C1 segment of cervical spinal cord (tissue), 14 donors: ENCODE measurements at places on chromosomes 16 and 17.

GRCh38 chr16:70534971-70535370, 11.4 kb downstream of the SF3B3 start:
- no peak for DNase-seq

DNA sequence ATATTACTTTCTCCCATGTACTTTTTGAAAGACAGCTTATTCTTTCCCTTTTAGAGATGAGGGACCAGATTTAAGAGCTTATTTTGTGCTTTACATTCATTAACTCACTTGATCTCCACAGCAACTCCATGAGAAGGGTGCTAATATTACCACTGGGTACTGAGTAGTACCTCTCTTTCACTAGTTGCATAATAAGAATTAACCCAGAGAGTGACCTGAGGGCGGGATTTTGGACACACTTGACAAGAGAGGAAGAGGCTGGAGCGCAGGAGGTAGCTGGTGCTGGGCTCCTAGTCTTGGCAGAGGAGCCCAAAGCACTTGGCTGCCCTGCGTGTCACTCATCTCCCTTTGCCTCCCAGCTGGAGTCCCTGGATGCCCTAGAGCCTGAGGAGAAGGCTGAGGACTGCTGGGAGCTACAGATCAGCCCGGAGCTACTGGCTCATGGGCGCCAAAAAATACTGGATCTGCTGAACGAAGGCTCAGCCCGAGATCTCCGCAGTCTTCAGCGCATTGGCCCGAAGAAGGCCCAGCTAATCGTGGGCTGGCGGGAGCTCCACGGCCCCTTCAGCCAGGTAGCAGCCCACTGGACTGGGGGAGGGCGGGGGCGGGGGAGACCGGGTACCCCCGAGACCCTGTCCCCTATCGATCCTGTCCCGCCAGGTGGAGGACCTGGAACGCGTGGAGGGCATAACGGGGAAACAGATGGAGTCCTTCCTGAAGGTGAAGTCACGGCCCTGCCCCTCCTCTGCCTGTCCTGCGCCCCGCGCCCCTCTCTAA, 1.7 kb upstream of the MAZ start:
- peak; percentile 11 for DNase-seq

DNA sequence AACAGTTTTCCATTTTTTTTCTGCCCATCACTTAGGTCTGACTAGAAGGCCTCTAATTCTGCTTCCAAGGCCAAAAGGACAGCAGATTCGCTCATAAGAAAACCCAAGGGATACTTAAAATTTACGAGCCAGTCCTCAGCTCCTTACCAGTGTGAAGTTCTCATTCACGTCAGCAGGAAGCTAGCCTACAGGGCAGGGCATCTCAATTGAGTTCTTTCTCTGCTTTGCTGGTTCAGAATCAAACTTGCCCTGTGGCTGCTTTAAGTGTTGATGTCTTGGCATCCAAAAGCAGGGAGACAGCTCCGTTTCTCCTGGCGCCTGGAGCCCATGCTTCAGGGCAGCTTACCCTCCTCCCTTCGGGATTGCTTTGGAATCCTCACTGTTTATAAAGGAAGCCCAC, 136.0 kb downstream of the ANKFN1 start:
- DNase-seq: no peak

DNA sequence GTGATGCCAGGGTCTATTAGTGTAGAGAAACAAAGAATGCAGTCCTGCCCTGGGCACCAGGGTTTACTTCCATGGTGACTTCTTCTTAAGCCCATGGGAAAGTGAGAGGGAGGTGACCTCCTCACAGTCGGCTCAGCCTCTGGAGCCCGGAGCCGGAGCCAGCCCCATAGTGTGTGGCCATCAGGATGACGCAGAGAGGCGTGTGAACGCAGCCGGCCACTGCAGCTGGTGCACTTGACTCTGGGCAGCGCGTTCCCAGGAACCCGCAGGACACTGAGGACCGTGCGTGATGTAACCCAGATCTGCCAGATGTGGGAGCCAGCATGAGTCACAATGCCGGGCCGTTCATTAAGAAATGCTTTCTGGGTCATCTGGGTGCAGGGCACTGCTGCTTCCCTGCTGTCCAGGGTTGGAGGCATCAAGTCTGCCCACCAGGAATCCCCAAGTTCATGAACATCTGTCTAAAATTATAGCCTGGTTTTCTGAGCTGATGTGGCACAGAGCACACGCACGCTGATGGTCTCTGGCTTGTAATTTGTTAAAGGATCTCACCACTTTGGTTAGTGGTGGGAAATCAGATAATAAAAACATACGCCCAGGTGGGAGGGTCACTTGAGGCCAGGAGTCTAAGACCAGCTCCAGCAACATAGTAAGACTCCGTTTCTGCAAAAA, 114.1 kb downstream of the PITPNC1 start:
- DNase-seq: peak; percentile 64

DNA sequence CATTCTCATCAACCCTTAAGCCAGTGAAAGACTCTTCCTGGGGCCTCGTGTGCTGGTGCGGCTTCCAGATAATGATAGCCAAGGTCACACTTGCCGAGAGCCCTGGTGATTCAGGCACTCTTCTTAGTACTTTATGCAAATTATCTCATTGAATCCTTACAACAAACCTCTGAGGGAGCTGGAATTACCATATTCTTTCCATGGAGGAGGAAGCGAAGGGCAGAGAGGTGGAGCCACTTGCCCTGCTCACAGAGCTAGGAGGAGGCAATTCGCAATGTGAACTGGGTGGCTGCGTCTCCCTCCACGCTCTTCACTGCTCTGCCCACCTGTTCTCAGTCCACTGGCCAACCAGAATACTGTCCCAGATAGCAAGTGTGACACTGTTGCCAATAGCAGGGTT, 409.7 kb downstream of the SNX29 start:
- DNase-seq: no peak

DNA sequence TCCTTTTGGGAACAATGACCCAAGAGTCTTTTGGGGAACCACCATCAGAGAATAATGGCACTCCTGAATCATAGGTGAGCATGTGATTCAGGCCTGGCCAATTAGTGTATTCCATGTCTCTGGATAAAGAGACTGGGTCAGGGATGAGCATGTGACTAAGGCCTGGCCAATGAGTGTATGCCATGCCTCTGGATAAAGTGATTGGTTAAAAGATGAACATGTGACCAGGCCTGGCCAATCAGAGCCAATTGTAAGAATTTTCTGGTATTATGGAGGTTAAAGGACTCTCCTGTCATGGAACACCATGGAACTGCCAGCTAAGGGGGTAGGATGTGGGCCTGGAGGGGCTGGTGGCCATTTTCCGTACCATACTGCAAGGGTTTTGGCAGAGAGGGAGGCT, 194.3 kb downstream of the C16orf78 start:
- DNase-seq: no peak

GRCh38 chr17:20315821-20316220, 151.5 kb downstream of the LGALS9B start:
- DNase-seq: no peak

GRCh38 chr17:49996121-49996494, 1.1 kb upstream of the DLX3 start:
- DNase-seq: no peak

DNA sequence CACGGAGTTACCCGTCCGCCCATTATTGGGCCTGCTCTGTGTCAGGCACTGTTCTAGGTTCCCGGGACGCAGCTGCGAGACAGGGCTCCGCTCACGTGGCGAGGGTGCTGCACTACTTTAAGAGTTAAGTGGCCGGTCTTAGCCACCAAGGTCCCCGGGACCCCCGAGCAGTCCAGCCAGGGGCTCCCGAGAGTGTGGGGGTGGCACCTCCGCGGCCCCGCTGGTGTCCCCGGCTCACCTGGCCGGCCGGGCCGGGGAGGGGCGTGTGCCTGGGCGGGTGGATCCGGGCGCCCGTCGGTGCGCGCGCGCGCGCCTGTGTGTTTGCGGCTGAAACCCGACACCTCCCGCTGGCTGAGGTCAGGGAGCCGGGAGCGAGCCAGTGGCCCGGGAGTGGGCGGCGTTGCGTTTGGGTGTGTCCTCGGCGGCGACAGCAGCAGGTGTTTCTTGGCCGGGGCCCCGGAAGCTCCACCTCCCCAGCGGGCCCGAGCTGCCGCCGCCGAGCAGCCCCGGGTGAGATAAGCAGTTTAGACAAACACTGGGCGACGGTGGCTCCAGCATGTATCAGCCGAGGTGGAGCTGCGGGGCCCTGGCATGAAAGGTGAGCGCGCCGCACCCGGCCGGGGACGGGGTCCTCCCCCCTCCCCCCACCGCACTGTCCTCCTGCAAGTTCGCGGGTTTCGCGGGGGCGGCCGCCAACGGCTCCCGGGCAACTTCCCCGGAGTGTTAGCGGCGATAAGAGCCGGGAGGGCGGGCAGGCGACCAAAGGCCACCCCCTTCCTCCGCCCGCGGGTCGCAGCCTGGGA, at the start of gene GSE1:
Gene GSE1 (plus strand): TSS at position 522 of the 803 bp plus-strand sequence. CDS start 70 bp downstream, at position 592.
- peak; percentile 66 for DNase-seq

DNA sequence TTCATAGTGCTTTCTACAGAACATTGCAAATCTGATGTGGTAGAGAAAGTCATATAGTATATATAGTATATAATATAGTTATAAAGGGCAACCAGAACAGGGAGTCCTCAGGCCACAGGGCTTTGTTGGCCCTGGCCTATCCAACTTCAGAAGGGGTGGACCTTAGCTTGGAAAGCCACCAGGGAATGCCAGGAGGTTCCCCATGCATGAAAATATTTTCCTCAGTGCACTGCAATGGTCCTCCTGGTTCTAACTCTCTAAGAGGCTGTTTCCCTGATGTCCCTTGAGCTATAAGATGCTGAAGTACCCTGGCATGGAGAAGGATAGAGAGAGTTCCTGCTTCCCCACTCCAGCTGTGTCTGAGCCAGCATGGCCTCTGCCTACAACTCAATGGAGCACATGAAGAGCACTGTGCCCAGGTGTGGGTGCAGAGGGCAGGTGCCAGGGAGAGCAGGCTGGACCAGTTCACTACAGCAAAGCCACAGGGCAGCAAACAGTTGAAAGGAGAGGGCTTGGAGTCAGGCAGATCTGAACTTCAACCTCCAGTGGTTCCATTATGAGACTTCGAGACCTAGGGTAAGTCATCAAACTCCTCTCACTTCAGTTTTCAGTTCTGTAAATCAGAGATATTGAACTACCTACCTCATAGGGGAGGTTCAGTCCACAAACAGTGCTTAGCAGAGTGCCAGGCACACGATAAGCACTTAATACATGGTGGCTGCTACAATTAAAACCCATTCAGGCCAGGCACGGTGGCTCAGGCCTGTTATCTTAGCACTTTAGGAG, 183.1 kb downstream of the SALL1 start:
- no peak for DNase-seq

DNA sequence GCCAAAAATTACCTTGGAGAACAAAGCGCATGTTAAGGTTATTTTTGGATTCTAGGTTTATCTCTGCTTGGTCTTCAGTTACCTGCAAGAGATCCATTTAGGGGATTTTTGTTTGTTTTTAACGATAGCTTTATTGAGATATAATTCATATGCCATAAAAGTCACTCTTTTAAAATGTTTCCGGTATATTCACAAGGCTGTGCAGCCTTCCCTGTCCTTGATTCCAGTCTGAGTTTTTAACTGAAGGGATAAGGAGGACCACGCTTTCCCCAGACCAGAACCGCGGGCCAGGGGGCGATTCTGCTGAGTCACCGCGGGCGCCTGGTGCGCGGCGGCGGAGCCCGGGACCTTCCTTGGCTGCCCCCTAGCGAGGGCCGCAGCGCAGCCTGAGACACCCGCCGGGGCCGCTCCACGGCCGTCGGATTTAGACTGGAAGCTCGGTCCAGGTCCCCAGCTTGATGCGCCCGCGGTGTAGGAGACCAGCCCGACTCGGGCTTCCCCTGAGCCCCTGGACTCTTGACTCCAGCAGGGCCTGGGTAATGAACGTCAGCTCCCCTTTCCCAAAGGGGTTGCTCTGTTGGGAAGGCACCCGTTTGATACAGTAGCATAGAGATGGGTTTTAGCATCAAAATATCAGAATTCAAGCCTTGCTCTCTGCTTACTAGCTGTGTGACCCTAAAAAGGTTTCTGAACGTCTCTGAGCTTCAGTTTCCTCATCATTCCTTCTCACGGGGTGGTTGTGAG, 50.0 kb upstream of the STH start:
- no peak for DNase-seq

DNA sequence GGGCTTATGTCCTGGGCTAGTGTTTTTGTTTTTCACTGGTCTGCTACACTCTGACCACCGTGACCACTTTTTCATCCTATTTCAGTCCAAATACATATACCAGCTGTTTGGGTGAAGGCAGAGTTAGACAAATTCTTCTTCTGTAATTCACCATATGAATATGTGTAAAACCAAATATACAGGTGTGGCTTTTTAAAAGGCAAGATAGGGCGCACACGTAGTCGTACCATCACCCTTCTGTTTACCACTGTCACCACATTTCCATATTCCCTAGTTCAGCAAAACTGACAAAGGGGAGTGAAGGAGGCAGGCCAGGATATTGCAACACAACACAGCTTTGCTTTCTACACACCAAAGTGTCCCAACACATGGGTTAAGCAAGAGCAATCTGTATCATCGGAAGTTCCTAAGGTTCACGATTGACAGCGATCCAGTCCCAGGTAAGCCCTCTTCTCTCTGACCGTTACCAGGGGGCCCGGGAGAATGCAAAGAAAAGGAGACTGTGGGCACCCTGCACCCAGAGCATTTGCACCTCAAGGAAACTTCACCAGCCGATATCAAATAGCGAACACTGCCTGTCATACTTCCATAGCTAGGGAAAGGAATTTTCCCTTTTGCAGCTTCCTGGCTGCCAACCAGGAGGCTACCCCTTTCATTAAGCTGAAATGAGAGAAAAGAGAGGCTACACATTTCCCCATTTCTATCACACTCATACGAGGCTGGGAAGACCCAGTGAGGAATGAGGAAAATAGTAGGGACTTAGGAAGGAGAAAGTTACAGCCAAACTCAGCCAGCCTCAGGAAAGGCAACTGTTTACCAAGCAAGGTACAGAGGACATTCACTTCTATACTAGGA, 23.1 kb downstream of the CREBBP start:
- DNase-seq: no peak

GRCh38 chr17:35214631-35215273, 20.6 kb upstream of the SLC35G3 start:
- no peak for DNase-seq

DNA sequence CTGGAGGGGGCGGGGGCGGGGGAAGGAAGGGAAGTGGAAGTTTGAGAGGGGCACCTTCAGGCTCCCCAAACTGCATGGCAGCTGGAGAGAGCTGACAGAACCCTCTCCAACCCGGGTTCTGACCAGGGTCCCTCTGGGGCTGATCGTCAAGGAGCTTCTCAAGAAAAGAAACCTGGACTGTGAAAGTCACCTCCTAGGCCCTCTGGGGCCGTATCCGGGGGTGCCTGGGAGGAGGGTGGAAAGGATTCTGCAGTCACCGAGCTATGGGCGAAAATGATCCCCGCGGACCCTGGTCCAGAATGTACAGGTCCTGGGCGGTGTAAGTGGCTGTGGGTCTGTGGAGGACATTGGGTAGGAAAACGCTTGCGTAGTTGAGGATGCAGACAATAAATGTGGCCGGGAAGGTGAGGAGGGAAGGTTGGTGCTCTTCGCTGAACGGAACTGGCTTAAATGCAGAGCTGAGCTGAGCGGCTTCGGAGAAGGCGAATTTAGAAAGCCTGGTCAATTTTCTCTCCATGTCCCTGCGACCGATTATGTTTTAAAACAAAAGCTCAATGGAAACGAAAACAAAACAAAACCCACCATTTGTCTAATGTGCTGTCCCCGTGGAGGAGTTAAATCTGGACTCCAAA, 3.6 kb upstream of the LHX1 start:
- DNase-seq: no peak
